IMR-90 (cell line): ENCODE measurements at places on chromosomes 11 and 22. TPM values are rescaled to one million over a fixed set of nuclear protein-coding genes. Genes with fewer than 3 reads are reported as not detected.

DNA sequence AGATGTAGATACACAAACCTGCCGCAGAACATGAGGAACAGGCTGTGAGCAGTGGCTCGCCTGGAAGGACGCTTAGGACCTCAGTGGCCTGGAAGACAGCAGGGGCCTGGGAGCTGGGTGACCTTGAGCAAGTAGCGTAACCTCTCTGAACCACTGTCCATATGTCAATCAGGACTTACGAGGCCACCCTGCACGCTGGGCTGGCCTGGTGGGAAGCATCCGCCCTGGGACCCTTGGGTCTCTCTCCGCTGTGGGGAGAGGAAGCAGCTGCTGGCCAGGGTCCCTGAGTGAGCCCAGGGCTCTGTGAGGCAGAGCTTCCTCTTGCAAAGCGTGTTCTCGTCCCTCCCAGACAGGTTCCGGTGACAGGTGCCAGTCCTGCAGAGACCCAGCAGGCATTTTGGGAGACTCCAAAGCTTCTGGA, 14.0 kb upstream of the EHD1 start:
- DNase-seq, result no peak

GRCh38 chr22:24758164-24758799, 16.2 kb downstream of the PIWIL3 start:
- peak; percentile 60 for DNase-seq

DNA sequence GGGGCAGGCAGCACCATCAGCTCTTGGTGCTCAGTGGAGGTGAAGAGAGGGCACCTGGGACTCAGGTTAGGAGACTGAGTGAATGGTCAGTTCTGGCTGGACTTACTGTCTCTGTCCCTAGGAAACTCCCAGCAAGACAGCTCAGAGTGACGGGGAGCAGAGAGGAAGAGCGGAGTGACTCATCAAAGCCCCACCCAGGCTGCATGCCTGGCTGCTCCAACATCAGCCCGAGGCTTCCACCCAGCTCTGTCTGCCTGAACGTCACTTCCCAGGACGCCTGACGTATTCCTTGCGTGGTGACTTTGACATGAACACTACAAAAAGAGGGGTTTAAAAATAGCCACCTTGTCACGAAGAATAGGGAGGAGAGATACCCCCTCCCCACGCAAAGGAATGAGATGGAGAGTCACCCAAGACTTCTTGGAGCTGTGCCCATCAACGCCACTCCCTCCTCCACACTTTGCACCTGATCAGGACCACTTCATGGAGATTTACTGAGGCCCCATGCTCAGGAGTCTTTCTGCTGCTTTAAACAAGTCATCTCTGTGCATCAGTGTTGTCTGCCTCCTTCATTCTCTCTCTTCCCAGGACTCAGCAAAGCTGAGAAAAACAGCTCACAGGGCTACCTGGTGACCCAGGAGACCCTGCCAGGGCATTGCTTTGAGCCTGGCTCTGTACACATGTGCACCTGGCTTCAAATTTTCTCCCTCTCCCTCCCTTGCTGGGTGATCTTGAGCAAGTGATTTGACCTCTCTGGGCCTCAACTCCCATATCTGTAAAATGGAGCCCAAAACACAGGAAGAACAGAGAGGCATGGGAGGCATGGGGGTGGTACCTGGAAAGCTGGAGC, 83.1 kb downstream of the MN1 start:
- peak; percentile 98 for DNase-seq

GRCh38 chr11:121932646-121933185, 183.3 kb downstream of the BLID start:
- no peak for DNase-seq

DNA sequence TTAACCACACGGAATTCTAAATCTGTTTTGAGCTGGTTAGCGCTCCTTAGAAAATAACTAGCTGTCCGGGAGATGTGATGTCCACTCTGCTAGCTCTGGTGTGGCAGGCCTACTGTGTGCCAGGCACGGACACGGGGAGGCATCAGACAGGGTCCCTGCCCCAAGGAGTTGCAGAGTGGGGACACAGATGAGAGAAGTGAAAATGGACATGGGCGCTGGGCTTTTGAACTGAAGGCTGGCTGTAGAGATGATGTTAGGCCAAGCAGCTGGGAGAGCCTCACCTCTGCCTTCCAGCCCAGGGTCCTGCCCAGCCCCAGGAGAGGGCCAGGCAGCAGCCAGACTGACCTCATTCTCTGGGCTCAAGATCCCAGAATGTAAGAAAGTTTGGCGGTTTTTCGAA, 368.6 kb downstream of the CTTN start:
- DNase-seq, result no peak

GRCh38 chr11:128777369-128778011, 83.6 kb downstream of the FLI1 start:
- DNase-seq, result no peak

DNA sequence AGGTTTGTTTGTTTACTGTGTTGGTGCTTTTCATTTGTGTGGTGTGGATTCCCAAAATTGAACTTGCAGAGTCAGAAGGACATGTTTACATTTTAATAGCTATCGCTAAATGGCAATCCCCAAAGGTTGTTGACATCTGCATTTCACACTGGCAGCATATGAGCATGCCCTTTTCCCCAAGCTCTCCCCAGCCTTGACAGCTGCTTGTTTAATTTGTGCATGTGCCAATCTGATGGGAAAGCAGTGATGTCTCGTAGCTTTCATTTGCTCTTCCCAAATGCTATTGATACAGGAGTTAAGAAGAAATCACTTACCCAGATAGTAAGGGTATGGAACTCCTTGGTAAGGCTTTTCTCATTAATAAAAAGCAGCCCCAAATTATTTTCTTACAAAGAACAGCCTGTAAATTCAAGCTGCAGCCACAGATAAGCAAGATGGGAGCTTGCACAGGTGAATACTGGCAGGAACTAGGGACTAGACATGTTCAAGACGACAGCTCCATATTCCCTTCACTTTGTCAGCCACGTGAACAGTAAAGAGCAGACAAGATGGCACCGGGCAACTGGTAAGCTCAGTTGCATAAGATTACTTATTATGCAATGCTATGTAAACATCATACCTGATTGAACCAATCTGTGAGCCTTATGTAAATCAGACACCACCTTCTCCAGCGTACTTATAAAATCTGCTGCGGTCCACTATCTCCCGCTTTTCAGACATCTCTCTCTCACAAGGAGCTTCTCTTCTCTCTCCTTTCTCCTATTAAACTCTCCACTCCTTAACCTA, 87.4 kb downstream of the IGLL5 start:
- no peak for DNase-seq

DNA sequence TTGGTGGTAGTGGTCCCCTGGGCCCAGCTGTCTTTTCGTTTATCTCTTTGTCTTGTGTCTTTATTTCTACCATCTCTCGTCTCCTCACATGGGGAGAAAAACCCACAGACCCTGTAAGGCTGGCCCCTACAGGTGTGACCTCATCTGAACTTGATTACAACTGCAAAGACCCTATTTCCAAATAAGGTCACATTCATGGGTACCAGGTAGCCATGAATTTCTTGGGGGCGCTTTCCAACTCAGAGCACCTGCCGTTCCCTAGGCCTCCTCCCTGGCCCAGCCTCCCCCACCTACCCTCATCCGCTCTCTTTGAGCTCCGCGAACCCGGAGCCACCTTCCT, 14.0 kb upstream of the RRP7A start:
- no peak for DNase-seq

DNA sequence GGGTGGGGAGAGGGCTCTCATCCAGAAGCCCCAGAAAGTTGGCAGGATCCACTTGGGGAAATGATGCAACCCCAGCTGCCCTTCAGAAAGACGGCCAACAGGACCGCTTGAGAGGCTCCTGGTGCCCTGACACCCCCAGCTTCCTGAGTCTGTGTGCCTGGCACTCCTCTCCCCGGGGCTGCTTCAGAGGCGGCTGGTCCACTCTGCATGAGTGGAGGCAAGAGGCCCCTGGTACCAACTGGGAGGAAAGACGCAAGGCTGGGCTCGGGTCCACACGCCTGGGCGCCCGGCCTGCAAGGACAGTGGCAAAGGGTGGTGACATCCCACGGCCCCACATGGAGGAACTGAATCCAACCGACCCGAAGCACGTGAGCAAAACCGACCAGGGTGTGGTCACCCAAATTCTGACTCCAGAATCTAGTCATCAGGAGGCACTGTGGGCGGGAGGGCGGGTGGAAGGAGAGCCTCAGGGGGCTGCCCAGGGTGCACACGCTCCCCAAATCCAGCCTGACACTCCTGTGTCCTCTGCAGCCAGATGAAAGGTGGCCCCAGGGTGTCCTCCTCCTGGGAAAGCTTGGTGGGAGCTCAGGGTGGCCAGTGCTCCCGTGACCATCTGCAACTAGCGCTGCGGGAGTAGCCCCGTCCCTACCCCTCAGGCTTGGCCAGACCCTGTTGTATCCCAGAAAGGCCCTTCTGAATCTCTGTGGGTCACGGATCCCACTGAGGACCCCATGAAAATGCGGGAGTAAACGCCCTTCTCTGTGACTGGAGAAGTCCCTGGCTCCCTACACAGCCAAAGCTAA, 3.7 kb downstream of the RNH1 start:
- DNase-seq, result peak; percentile 19

GRCh38 chr22:19038164-19038546, 84.1 kb downstream of the DGCR2 start:
- DNase-seq, result no peak

- DNase-seq, result no peak
Observed at GRCh38 chr11:2315395-2316168, 13.8 kb downstream of the TSPAN32 start.

DNA sequence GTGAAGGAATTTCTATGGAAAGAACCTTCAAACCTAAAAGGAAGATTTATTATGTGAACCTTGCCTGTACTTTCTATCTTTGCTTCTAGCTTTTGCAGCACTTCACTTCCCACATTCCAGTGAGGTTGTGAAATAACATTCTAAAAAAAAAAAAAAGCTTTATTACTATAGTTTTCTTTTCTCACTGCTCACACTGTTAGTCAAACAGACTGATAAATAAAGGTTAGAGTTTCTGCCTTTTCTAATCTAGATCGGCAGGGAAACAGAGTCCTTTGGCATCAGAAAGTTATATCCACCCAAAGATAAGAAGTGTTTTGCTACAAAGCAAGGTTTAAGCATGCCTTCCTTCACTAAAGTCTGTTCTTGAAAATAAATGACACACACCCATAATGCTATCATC, 2.8 kb downstream of the AAMDC start:
- peak; percentile 52 for DNase-seq

DNA sequence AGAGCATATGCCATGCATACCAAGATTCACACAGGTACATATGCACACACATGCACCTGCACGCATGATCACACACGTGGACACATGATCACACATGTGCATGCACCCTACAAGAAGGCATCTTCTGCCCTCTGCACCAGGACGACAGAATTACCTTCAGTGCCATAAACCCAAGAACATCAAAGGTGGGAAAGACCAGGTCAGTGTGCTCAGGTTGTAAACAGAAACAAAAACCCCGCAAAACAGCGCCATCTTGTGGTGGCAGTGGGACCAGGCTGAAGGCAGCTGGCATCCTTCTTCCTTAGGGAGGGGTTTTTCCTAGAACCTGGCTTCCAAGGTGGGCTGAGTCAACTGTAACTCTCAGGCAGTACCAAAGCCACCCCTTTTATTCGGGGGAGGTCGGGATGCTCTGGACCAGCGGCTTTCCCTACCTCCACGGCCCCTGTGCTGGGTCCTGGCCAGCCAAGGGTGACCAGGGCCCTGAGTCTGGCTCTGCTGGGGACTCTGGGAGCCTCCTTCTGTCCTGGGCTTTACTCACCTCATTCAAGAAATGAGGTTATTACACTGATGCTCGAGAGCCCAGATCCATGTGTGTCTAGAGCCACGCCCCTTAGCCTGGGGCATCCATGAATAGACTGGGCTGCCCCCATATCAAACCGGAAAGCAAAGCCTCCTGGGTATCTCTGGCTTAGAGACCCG, 69.4 kb upstream of the FGF3 start:
- DNase-seq, result peak; percentile 38

GRCh38 chr22:37470087-37470445, 16.1 kb downstream of the MFNG start:
- no peak for DNase-seq

- no peak for DNase-seq
Observed at GRCh38 chr11:81987829-81988472, 745.7 kb downstream of the FAM181B start.

DNA sequence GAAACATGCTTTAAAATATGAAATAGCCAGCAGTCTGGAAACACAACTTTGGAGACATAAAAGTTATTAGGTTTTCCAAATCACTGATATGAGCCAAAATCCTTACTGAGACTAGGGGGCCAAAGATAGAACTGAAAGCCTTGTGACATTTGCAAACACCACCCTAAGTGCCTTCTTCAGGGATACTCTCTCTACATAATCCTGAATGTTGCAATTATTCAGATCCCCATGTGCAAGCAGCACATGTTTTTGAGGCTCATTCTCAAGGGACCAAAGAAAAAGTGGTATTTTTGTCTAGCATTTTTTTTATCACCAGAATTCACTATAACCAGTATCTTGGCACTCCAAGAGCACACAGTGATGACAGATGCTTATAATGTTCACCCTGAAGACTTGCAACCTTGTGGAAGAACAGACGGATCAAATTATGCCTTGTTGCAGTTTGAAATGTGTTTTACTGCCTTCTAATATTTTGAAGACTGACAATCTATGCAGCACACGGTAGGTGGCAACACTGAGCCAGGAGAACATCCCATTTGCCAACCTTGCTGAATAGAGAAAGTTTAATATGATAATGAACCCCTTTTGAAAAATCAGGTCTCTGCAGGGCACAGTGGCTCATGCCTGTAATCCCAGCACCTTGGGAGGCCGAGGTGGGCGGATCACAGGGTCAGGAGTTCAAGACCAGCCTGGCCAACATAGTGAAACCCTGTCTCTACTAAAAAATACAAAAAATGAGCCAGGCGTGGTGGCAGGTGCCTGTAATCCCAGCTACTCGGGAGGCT, 78.5 kb downstream of the PLEKHA7 start:
- peak; percentile 36 for DNase-seq

- no peak for DNase-seq
Observed at GRCh38 chr22:37154925-37155712, 5.4 kb upstream of the IL2RB start.

Gene UCP3
- under 0.01 TPM in 2 replicates for total RNA-seq

Gene SHISAL1
- 1.1 and 1.4 TPM in 2 replicates for total RNA-seq

Gene ZNF214
- 2.5 and 3.1 TPM in 2 replicates for total RNA-seq

Gene TNNI2
- total RNA-seq, result not detected in 2 replicates

Gene PHOX2A
- not detected in 2 replicates for total RNA-seq

Gene TRIM29
- not detected in 2 replicates for total RNA-seq

Gene CDCA5
- total RNA-seq, result 9.1 and 10.0 TPM in 2 replicates

Gene KDELR3
- total RNA-seq, result 192 and 224 TPM in 2 replicates

Gene FAM111B
- 9.3 and 13.9 TPM in 2 replicates for total RNA-seq

Gene CHRM1
- total RNA-seq, result not detected in 2 replicates

Gene MS4A3
- total RNA-seq, result not detected in 2 replicates
